ENCODE measurements at places on chromosomes 5 and 9.

DNA sequence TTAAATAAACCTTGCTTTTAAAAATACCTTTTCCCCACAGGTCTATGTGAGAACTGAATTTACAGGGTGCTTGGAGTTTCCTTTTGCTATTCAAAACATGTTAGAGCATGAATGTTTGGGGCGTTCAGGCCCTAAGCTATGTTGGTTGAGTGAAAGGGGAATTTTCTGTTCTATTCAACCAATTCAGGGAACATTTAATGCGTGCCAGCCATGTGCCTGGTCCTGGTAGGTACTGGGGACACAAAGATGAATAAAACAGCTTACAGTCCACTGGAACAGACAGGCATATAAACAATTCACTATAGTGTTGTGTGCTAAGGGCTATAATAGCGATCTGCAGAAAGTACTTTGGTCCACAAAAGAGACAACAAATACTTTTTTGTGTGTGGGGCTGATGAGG is 108.5 kb downstream of the ZSWIM6 start:
- DNase-seq: no peak

GRCh38 chr5:74627646-74628279 is 12.8 kb downstream of the ENC1 start:
- DNase-seq: no peak

- no peak for DNase-seq
Observed at GRCh38 chr9:112863214-112863613, 27.5 kb downstream of the SLC46A2 start.

GRCh38 chr9:12874395-12874794 is 99.6 kb downstream of the LURAP1L start:
- no peak for DNase-seq

- DNase-seq: no peak
Observed at GRCh38 chr9:136729144-136729543, 13.6 kb downstream of the LCN10 start.

GRCh38 chr9:130906735-130907416 is 10.3 kb upstream of the QRFP start:
- no peak for DNase-seq

DNA sequence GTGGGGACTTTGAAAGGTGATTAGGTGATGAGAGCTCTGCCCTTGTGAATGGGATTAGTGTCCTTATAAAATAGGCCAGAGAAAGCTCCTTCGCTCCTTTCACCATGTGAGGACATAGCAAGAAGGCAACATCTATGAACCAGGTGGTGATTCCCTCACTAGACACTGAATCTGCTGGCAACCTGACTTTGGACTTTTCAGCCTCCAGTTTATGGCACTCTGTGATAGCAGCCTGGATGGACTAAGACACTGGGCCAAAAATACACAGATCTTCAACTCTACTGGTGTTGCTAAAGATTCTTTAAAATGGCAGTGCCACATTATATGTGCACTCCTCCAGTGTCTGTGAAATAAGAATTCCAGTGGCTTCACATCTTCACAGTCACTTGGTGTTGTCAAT is 41.2 kb upstream of the COL15A1 start:
- no peak for DNase-seq

- DNase-seq: no peak
Observed at GRCh38 chr9:134968011-134968822, 50.5 kb upstream of the FCN1 start.

GRCh38 chr9:127644943-127645342 is 32.9 kb downstream of the STXBP1 start:
- DNase-seq: no peak

DNA sequence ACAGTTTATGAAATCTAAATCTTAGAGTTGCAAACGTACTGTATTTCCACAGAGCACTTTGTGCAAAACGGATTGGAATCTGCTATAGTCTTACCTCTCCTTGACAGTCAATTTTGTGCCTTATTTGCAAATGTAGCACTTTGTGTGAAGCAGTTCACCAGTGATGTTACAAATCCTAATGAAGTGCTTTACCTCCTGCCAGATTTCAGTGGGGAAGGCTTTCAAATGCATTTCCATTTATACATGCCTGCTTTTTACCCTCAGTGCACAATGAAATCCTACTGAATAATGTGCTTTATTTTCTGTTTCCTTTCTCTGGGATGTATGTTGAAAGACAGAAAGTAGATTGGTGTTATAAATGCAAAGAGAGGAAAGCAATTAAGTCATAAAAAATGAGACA is 2141.6 kb upstream of the C9orf72 start:
- no peak for DNase-seq

DNA sequence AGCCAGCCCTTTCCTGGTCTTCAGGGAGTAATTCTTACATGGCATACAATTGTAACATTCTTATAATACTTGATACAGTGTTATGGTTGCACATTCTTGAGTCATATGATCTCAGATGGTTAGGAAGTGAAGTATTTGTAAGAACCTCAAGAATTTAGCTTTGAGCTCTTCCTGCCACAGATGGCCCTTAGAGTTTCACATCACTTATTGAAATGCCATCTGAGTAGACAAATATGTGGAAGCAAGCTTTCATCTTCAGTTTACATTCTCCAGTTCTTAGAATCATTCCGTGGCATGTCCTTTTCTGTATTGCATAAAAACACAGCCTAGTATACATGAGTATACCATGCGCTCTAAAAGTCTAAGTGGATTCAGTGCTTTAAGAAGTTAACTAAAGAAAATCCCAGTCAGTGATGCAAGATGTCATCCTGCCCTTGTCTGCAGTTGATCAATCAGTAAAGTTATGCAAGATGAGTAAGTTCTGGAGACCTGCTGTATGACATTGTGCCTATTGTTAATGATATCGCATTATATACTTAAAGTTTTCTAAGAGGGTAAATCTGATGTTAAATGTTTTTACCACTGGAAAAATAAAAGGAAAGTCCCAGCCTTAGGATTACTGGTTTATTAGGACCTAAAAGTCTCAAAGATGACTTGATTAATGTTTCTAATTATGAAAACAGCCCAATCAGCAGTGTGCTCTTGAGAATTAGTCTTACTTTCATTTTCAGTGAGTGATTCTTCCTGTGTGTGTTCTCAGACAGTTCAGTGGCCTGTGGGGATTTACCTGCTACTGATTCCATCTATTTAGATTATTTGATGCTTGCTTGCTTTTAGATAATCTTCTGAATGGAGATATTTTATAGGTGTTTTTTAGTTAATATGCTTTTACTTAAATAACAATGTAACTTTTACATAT is 29.4 kb downstream of the RHOBTB3 start:
- DNase-seq: no peak

GRCh38 chr9:126550891-126551351 is 62.8 kb upstream of the LMX1B start:
- no peak for DNase-seq

DNA sequence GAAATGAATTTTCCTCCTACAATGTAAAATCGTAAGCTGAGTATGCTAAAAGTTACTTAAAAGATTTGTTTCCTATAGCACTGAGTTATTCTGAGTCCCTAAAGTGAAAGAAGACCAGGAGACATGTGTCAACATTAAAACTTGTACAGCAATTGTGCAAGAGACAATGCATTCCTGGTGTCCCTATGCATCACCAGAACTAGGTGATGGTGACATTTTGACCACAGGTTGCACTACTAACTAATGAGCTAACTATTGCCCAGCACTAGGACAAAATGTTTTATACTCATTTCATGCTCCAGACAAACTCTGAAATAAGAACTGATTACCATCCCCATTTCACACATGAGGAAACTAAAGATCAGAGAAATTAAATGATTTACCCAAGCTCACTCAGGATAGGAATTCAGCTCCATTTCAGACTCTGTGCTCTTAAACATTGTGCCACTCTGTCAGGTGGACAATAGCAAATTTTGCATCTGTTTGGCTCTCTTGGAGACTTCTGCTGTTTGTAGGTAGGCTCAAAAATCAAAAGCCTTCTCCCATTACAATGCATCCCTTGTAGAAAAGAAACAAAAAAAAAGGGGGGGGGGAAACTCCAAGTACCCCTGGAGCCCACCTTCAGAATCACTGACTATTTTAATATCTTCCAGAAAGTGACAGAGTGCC is 269.2 kb downstream of the ACTL7B start:
- DNase-seq: no peak

DNA sequence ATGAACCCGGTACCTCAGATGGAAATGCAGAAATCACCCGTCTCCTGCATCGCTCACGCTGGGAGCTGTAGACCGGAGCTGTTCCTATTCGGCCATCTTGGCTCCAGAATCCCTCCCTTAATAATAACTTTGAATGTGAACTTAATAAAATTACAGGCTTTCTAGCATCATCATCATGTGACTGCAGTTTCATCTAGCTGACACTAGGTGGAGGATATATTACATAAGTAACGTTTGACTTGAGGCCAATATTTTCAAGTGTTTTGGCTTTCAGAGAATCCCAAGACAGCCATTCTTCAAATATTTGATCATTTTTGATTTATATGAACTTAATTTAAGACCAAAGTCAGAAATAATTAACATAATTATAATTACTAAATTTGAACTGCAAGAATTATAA is 474.9 kb upstream of the CDH10 start:
- no peak for DNase-seq

DNA sequence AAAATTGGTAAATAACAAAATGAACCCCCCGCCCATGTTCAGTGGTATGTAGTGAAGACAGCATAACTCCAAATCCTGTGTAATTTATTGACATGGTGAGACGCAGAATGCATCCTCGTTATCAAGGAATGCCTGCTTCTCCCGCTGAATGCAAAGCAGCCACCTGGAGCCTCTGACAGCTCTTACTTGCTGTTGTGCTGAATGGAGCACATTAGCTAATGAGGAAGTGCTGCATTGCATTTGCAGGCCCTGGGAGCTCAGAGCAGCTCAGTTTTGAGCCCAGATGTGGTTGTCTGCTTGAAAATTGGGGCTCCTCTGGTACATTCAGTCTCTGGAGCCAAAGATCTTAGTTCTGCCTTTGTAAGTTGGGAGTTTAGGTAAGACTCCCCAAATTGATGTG is 28.9 kb downstream of the PLAC8L1 start:
- no peak for DNase-seq

DNA sequence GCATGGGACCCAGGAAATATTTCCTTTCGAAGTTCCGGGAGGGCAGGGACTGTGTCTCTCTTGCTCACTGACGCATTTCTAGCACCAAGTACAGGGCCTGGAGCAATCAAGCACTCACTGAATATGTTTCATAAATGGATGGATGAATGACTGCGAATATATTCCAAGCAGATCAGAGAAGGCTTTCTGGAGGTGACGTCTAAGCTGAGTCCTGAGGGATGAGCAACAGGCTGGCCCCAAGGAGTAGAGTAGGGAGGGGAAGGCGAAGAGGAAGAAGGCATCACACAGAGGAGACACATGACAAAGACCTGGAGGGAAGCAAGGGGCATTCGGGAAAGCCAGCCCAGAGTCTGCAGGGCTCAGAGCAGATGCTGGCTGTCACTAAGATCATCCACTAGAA is 13.9 kb downstream of the ANXA6 start:
- DNase-seq: no peak

GRCh38 chr5:133450286-133450685 is 162.1 kb downstream of the FSTL4 start:
- DNase-seq: no peak

DNA sequence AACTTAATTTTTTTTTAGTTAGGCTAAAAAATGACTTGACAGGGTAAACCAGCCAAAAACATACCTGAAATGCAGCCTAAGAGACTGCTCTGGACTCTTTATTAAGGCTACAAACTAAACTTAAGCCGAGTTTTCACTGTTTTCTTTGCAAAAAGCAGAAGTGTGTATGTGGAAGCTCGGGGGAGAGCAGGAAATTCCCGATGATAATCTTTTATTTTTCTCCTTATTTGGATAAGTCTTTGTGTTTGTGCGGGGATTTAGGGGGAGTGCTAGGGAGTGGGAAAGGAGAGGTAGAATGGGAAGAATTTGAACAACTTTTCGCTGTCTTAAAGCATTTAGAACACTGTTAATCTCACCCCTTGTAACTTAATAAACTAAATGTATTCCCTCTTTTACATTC is 30.7 kb upstream of the GPR21 start:
- no peak for DNase-seq

DNA sequence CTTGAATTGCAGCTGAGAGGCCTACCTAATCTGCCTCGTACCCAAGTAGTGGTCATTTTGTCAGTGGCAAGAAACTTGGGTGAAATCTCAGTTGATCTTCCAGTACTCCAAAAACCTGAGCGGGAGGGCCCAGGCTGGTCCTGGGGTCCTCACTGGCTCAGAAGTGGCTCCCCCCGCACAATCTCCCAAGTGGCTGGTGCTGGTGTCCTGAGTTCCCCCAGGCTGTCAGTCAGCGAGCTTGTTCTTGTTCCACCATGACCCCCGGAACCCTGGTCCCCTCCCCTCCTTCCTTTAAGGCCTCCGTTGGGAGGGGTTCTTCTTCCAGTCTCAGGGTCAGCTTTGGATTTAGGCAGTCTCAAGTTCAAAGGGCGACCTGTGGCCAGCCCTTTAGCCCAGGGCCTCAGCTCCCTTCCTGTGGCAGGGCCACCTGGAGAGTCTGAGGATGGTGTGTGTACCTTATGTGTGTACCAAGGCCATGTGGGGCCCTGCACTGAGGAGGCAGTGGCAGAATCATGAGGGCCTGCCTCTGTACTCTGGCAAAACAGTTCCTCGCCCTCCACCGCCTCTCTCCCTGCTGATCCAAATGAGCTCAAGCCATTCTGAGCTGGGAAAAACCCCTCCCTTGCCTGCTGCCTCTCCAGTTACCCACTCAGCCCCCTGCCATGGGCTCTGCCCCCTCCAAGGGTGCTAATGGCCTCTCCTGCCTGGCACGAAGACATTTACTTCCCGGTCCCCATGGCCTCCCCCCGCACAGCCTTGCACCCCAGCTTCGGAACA is 4.5 kb upstream of the DBN1 start:
- DNase-seq: no peak

DNA sequence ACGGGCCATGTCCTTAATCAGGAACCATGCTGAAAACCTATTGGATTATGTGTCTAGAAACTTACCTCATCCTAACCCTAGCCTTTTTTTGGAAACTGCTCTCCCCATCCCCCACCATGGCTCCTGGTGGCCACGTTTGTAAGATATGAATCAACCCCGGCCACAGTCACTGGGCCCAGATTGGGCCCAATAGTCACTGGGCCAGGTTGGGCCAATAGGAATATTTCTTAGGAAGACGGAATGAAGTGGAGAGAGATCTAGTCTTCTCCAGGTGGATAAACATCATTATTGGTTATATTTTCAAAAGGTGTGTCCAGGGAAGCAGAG is 468.7 kb downstream of the ARHGEF28 start:
- DNase-seq: no peak

DNA sequence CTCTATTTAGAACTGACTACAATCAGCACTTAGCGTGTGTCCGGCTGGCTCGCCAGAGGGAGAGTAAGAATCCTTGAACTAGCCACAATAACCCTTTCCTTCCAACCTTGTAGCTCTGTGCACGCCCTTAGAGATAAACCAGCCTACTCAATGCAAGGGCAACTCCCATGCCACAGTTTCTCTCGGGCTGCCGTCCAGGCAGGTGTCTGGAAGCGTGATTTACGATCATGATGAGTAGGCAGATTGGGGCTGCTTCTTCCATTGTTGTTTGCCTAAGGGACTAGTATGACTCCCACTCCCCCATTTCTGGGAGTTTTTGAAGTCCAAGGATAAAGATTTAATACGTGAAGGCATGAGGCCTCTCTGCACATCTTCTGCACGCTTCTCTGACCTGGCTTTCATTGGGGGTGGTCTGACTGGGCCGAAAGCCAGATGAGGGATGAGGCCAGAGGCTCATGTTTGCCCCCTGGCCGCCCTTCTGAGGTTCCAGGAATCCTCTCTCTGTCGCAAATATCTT is 134.0 kb upstream of the MYO10 start:
- no peak for DNase-seq

- DNase-seq: no peak
Observed at GRCh38 chr9:114459464-114459863, 45.8 kb downstream of the WHRN start.

GRCh38 chr5:172048539-172049101 is 42.2 kb upstream of the FBXW11 start:
- no peak for DNase-seq

- no peak for DNase-seq
Observed at GRCh38 chr9:84742261-84742660, 72.7 kb downstream of the NTRK2 start.

Data from activated CD4-positive, alpha-beta T cell treated with anti-CD3 and anti-CD28 coated beads, Interleukin-2, amount 10 ng/mL, durations not matched to agents 24 days and 14 days (primary cell).